ENCODE measurements at places on chromosomes 5 and 9.

DNA sequence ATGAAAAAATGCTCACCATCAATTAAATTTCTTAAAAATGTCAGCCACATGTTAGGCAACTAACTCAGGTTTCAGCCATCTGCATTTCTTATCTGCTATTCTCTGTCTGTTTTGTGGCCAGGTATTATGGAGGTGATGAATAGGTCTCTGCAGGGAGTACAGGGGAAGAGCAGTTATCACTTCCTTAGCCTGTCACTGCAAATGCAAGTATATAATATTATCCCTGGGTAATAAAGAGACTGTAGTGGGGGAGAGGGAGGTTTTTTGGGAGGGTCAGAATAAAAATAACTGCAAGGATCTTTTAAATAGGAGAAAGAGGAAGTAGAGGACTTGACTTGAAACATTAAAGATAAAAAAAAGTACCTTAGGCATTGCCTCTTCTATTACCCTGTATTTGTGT, 49.6 kb upstream of the PTGER4 start:
- DNase-seq: no peak

DNA sequence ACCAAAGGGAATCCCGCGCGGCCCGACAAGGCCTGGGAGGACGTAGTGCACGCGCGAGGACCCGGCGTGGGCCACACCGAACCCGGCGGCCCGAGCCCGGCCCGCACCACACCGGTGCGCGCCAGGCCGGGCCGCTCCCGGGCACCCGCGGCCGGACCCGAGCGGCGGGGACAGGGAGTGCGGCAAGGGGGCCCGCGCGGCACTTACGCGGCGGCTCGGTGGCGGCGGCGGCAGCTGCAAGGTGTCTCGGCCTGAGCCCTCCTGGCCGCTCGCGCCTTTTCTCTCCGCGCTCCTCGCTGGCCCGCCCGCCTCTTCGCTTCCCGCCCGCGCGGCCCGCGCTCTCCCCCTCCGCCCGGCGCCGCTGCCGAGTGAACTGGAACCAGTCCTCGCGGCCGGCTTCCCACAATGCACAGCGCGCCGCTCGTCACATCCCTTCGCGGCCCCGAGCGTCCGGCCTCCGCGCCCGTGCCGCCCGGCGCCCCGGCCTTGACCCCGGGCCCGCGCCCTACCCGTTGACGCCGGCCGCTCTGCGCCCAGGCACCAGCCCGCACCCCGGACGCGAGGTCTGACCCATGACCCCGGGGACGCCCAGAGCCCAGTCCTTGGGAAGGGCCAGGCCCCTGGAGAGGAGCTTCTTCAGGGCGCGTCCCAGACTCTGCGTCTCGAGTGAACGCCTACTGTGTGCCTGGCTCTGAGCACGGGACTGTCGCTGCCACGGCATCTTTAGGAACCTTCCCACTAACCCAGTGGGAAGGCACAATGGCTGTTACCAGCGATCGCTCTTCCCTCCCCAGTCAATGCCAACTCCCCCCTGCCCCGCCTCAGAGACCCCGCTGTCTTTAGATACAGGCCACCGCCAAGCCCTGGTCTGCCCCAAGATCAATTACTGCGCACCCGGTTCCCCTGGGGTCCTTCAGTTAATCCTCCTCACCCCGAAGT, at the start of gene MACROH2A1:
TSS of gene MACROH2A1 (minus strand) at position 377 of the 939 bp plus-strand sequence. CDS start 10,138 bp downstream, outside the sequence.
- peak; percentile 38 for DNase-seq

GRCh38 chr5:137078171-137078665, 420.9 kb downstream of the SPOCK1 start:
- peak; percentile 10 for DNase-seq

DNA sequence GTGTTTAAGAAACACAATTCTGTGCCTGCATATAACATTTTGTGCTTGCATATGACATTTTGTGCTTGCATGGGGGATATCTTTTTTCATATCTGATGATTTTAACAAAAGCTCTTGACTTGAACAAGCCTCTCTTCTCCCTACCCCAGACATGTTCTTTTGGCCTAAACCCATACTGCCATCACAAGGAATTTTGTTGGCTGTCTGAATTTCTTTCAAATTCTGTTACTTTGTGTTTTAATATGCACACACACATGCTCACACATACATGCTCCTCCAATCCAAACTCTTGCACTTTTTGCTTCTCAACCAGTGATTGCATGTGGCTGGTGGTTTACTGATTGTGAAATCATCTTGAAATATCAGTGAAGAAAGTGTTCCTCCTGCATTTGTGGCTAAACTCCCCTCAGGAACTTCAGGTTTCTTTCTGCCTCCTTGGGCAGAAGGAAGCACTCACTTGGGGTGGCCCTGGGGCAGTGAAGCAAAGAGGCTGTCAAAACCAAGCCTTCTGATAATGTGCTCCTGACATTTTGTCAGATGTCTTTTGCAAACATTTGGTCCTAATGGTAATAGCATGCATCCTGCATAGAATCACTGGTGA, 377.2 kb upstream of the KLF4 start:
- no peak for DNase-seq

- no peak for DNase-seq
These were observed 182.0 kb upstream of the MOCS2 start for GRCh38 chr5:53291528-53291927.

GRCh38 chr9:131731644-131732043, 8.2 kb downstream of the RAPGEF1 start:
- DNase-seq: no peak

GRCh38 chr5:159961176-159962160, 45.2 kb downstream of the ADRA1B start:
- DNase-seq: no peak

GRCh38 chr5:85549836-85550599, 1067.7 kb upstream of the COX7C start:
- DNase-seq: no peak

GRCh38 chr5:15463231-15463980, 36.6 kb upstream of the FBXL7 start:
- no peak for DNase-seq

GRCh38 chr5:75706775-75707174, 10.5 kb downstream of the POC5 start:
- DNase-seq: no peak

Data from NCI-H2107 (cell line).